Thymus (tissue), 14 donors: ENCODE measurements at places on chromosomes 13 and 19. TPM values are rescaled to one million over a fixed set of nuclear protein-coding genes. Genes with fewer than 3 reads are reported as not detected.

GRCh38 chr13:92514420-92515125 lies 712.0 kb upstream of the GPC6 start:
- no peak for DNase-seq
- no peak overlapping the region for H3K27ac ChIP-seq
- H3K4me1 ChIP-seq: no peaks in the 10 kb centered on the region
- H3K27me3 ChIP-seq: no peaks in the 10 kb centered on the region

- H3K27ac ChIP-seq: no peak overlapping the region
- peaks cover 53% of the 10 kb centered on the region for H3K4me1 ChIP-seq
- H3K36me3 ChIP-seq: no peaks in the 10 kb centered on the region
- DNase-seq: no peak
- no peak overlapping the region for H3K4me3 ChIP-seq
Observed at GRCh38 chr19:13784731-13785452, 10.4 kb upstream of the ZSWIM4 start.

DNA sequence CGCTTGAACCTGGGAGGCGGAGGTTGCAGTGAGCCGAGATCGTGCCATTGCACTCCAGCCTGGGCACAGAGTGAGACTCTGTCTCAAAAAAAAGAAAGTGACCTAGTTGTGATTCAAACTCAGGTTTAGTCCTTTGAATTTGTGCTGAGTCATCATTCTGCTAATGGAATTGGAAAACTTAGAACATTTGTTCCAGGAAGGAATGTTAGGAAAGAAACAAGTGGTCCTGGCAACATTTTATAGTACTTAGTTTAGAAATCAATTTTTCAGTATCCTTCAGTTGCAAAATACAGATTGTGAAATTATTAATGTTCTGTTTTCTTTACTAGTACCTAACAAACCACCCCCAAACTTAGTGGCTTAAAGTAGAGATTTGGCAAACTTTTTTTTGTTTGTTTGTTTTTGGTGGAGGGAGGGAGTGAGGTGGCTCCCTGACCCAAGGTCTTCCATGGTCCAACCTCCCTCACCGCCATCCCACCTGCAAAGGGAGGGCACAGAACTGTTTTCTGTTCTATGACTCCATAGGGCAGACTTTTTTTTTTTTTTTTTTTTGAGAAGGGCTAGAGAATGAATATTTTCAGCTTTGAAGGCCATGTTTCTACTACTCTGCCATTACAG lies 9.2 kb upstream of the SULT2A1 start:
- no peaks in the 10 kb centered on the region for H3K27me3 ChIP-seq
- no peaks in the 10 kb centered on the region for H3K36me3 ChIP-seq
- H3K27ac ChIP-seq: no peak overlapping the region
- no peaks in the 10 kb centered on the region for H3K4me1 ChIP-seq

GRCh38 chr13:87533776-87534175 lies 137.4 kb upstream of the SLITRK5 start:
- no peak overlapping the region for H3K4me3 ChIP-seq
- no peaks in the 10 kb centered on the region for H3K36me3 ChIP-seq
- no peaks in the 10 kb centered on the region for H3K27me3 ChIP-seq
- no peak for DNase-seq
- no peak overlapping the region for H3K27ac ChIP-seq

DNA sequence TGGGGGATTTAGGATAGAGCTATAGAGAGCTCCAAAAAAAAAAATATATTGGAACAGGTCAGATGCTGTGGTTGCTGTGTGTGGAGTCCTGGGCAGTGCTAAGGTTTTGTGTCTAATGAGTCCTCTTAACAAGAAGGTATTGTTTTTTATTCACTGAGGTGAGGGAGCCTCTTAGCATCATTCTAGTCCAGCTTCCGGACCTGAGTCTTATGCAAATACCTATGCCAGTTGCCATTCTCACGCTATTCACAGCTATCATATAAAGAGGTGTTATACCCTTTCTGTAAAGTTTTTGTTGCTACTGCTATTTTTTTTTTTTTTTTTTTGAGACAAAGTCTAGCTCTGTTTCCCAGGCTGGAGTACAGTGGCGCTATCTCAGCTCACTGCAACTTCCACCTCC lies 1.4 kb downstream of the NLRP2 start:
- H3K27ac ChIP-seq: no peak overlapping the region
- DNase-seq: no peak
- no peaks in the 10 kb centered on the region for H3K36me3 ChIP-seq
- H3K27me3 ChIP-seq: no peaks in the 10 kb centered on the region
- no peaks in the 10 kb centered on the region for H3K4me1 ChIP-seq

DNA sequence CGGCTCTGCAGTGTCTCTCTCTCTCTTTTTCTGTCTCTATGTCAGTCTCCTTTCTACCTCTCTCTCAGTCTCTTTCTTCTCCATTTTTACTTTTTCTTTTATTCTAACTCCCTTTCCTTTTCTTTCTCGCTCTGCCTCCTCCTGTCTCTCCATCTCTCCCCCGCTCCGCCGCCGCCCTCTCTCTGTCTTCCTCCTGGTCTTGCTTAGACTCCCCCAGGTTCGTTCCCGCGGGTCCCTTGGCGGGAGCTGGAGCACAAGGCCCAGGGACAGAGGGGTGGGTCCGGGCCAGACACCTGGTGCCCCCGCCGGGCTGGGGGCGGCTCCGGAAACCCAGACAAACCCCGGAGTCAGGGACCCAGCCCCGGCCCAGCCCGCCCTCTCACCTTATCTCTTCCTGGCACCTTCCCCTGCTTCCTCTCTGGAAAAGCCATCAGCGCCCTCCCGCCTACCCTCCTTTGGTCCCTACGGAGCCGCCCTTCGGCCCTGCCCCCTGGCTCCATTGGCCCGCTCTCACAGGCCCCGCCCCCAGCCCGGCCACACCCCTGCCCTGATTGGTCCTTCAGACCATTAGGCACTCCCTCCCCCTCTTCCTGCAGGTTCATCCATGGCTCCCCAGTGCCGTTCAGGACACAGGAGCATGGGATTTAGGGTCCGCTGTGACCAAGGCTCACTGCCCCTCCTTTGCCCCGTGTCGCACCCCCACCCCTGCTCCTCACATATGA lies 15.4 kb upstream of the NOP53 start:
- peaks cover 22% of the 10 kb centered on the region for H3K27me3 ChIP-seq
- H3K4me3 ChIP-seq: peak overlapping the region; percentile 32
- peak overlapping the region; percentile 69 for H3K27ac ChIP-seq
- H3K4me1 ChIP-seq: peaks cover 18% of the 10 kb centered on the region

DNA sequence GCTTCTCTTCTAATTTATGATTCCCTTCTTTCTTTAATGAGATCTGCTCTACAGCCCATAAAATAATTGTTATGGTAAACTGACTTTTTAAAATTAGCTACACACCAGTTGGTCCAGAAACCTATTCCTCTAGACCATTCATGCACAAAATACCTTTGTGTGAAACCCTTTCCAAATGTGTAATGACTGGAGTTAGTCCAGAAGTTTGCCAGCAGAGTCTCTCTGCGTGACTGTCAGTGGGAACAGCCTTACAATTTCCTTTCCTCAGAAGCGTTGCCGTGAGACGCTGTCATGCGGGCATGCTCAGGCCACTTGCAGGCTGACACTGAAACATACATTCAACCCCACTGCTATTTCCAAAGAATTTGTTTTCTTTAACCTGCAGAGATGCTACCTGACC lies 965.2 kb downstream of the PCDH9 start:
- H3K4me1 ChIP-seq: no peaks in the 10 kb centered on the region
- no peak overlapping the region for H3K27ac ChIP-seq
- no peaks in the 10 kb centered on the region for H3K36me3 ChIP-seq
- H3K4me3 ChIP-seq: no peak overlapping the region
- no peaks in the 10 kb centered on the region for H3K27me3 ChIP-seq

GRCh38 chr13:70297189-70297616 lies 189.0 kb upstream of the KLHL1 start:
- no peaks in the 10 kb centered on the region for H3K27me3 ChIP-seq
- H3K36me3 ChIP-seq: no peaks in the 10 kb centered on the region
- H3K4me1 ChIP-seq: no peaks in the 10 kb centered on the region
- H3K4me3 ChIP-seq: no peak overlapping the region
- DNase-seq: no peak

- H3K27ac ChIP-seq: peak overlapping the region; percentile 33
- H3K36me3 ChIP-seq: no peaks in the 10 kb centered on the region
- no peak overlapping the region for H3K4me3 ChIP-seq
- H3K4me1 ChIP-seq: no peaks in the 10 kb centered on the region
Observed at GRCh38 chr13:105428811-105429210, 1106.7 kb downstream of the EFNB2 start.

- H3K27ac ChIP-seq: no peak overlapping the region
- H3K4me1 ChIP-seq: no peaks in the 10 kb centered on the region
- no peak for DNase-seq
- no peak overlapping the region for H3K4me3 ChIP-seq
- H3K36me3 ChIP-seq: no peaks in the 10 kb centered on the region
Observed at GRCh38 chr13:71039440-71039839, 827.6 kb downstream of the DACH1 start.

DNA sequence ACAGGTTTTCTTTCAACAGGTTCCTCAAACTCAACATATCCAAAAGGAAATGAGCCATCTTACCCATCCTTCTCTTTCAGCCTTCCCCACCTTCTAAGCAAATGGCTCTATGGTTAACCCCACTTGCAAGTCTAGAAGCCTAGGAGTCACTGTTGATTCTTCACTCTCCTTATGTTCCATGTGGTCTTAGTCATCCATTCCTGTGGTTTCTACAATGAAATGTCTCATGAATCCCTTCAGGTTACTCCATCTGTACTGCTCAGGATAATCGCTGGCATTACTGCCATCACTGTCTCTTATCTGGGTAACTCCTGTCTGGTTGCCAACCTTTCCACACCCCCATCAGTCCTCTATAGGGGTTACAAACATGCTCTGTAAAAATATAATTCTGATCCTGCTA lies 381.3 kb downstream of the ENOX1 start:
- H3K4me1 ChIP-seq: no peaks in the 10 kb centered on the region
- H3K27me3 ChIP-seq: no peaks in the 10 kb centered on the region
- no peaks in the 10 kb centered on the region for H3K36me3 ChIP-seq
- DNase-seq: no peak

- H3K36me3 ChIP-seq: no peaks in the 10 kb centered on the region
- no peak for DNase-seq
- peak overlapping the region; percentile 75 for H3K4me3 ChIP-seq
- no peaks in the 10 kb centered on the region for H3K27me3 ChIP-seq
- peaks cover 7% of the 10 kb centered on the region for H3K4me1 ChIP-seq
Observed at GRCh38 chr19:36773223-36773579, 594 bp upstream of the ZNF850 start.

DNA sequence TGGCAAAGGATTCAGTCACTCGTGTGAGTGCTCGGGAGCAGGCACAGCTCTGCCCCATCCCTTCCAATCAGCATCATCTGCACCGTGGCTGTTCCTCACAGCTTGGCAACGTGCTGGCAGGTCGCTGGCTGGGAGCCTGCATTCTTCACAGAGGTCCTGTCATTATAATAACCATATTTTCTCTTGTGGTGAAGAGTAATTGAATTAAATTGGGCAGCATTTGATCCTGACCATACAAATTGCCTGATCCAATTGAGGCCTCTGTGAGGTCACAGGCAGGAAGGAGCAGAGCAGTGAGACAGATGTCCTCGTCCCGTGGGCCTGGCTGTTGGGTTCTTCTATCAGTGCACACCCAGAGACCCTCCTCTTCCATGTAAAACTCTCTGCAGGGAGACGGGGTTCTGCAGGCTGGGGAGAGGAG lies 407.8 kb downstream of the COG6 start:
- no peak for DNase-seq
- no peaks in the 10 kb centered on the region for H3K27me3 ChIP-seq
- H3K4me3 ChIP-seq: no peak overlapping the region
- no peak overlapping the region for H3K27ac ChIP-seq
- no peaks in the 10 kb centered on the region for H3K36me3 ChIP-seq
- H3K4me1 ChIP-seq: peaks cover 8% of the 10 kb centered on the region

DNA sequence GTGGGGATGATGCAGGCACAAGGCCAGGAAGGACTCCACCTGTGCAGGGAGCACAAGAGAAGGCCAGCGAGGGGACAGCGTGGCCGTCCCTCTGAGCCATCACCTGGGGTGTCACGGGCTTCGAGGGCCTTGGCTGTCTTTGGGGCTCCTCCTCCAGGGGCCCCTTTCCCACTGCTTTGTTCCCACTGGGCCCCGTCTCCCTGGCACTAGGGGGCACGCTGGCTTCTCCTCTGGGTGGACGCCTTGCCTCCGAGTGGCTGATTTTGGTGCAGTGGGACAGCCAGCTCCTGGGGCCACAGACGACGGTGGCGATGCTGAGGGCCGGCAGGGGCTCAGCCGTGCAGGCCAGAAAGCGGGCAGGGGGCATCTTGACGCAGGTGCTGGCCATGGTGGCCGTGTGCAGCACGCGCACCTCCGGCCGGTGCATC lies 43.2 kb upstream of the GRTP1 start:
- H3K36me3 ChIP-seq: no peaks in the 10 kb centered on the region
- peaks cover 29% of the 10 kb centered on the region for H3K27me3 ChIP-seq
- DNase-seq: no peak
- peaks cover 6% of the 10 kb centered on the region for H3K4me1 ChIP-seq
- H3K4me3 ChIP-seq: no peak overlapping the region

- H3K4me3 ChIP-seq: no peak overlapping the region
- H3K4me1 ChIP-seq: no peaks in the 10 kb centered on the region
- DNase-seq: no peak
- H3K36me3 ChIP-seq: no peaks in the 10 kb centered on the region
Observed at GRCh38 chr13:98741741-98742435, 10.6 kb downstream of the SLC15A1 start.

GRCh38 chr19:49555600-49556411 lies 24.6 kb downstream of the NOSIP start:
- DNase-seq: peak; percentile 58
- H3K36me3 ChIP-seq: peaks cover 57% of the 10 kb centered on the region
- no peak overlapping the region for H3K4me3 ChIP-seq
- H3K4me1 ChIP-seq: peaks cover 79% of the 10 kb centered on the region

GRCh38 chr19:14683439-14683838 lies 6.4 kb upstream of the ZNF333 start:
- no peaks in the 10 kb centered on the region for H3K36me3 ChIP-seq
- H3K27ac ChIP-seq: no peak overlapping the region
- no peaks in the 10 kb centered on the region for H3K4me1 ChIP-seq
- no peaks in the 10 kb centered on the region for H3K27me3 ChIP-seq
- H3K4me3 ChIP-seq: no peak overlapping the region

DNA sequence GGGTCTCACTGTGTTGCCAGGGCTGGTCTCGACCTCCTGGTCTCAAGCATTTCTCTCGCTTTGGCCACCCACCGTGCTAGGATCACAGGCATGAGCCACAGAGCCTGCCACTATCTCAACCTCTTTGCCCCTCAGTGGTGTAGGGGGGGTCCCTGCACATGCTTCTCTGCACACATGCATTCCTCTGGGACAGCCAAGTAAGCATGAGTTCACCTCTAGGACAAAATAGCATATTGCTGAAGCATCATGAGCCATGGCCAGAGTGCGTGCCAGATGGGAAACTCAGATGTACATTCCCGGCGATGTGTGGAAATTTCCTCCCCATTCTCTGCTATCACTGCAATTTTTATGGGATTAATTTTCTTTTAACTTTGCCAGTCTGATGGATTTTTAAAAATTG lies 23.1 kb downstream of the CHAF1A start:
- no peak overlapping the region for H3K27ac ChIP-seq
- no peaks in the 10 kb centered on the region for H3K27me3 ChIP-seq
- no peak overlapping the region for H3K4me3 ChIP-seq
- H3K36me3 ChIP-seq: peaks cover 49% of the 10 kb centered on the region
- DNase-seq: no peak

GRCh38 chr19:38711726-38712153 lies 32.5 kb downstream of the CAPN12 start:
- H3K27me3 ChIP-seq: no peaks in the 10 kb centered on the region
- H3K4me1 ChIP-seq: no peaks in the 10 kb centered on the region
- no peak overlapping the region for H3K4me3 ChIP-seq
- DNase-seq: no peak

The IZUMO2 gene
- total RNA-seq: not detected

The TGFBR3L gene
- total RNA-seq: 0.19 TPM

The CYP2F1 gene
- total RNA-seq: not detected

The ZNF793 gene
- 2.5 TPM for total RNA-seq

The CA11 gene
- total RNA-seq: 9.8 TPM

The ZNF350 gene
- 14.9 TPM for total RNA-seq

The TEX29 gene
- total RNA-seq: 0.80 TPM
